ENCODE measurements at places on chromosomes 7 and 10.

GRCh38 chr10:22550732-22551131 lies 163.6 kb downstream of the PIP4K2A start:
- DNase-seq = peak; percentile 22

DNA sequence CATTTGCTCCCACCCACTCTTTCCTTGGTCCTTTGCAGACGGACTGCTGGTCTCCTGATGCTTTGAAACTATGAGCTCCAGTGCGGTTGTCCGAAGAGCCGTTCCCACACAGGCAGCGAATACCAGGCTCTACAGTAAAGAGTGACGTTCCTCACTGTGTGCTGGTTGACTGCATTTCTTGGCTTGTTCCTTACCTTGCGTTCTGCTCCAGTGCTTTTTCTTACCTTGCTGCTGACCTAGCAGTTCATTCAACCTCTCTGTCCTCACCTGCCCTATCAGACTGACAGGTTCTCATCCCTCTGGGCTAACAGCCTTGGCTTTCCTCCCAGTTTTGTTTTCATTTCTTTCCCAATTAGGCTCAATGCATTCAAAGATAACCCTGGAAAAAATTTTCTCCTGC lies 214.8 kb downstream of the TMEM178B start:
- DNase-seq = no peak

GRCh38 chr7:45881759-45882464 lies 6.4 kb upstream of the IGFBP1 start:
- DNase-seq = peak; percentile 38

GRCh38 chr10:13247246-13247645 lies 13.1 kb upstream of the UCMA start:
- DNase-seq = no peak

DNA sequence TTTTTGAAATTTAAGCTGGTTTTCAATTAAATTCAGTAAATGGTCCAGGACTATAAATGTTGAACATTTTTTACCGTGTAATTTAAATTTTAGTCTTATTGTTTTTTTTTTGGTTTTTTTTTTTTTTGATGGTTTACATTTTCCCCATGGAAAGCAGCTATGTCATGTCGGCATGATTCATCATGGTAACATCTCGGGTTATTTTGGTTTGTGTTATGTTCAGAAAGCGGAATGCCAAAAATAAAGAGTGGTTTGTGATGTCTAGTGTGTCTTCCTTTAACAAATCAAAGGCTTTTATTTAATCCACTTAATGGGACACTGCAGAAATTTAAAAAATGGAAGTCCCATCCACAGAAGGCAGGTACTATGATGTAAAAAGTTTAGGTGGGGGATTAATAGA lies 58.5 kb downstream of the TRUB1 start:
- peak; percentile 57 for DNase-seq

- no peak for DNase-seq
Observed at GRCh38 chr10:35781643-35782035, 139.5 kb upstream of the FZD8 start.

GRCh38 chr7:569071-569855 lies 49.6 kb upstream of the PDGFA start:
- no peak for DNase-seq

- no peak for DNase-seq
Observed at GRCh38 chr7:44853391-44853790, 5.5 kb upstream of the H2AZ2 start.

DNA sequence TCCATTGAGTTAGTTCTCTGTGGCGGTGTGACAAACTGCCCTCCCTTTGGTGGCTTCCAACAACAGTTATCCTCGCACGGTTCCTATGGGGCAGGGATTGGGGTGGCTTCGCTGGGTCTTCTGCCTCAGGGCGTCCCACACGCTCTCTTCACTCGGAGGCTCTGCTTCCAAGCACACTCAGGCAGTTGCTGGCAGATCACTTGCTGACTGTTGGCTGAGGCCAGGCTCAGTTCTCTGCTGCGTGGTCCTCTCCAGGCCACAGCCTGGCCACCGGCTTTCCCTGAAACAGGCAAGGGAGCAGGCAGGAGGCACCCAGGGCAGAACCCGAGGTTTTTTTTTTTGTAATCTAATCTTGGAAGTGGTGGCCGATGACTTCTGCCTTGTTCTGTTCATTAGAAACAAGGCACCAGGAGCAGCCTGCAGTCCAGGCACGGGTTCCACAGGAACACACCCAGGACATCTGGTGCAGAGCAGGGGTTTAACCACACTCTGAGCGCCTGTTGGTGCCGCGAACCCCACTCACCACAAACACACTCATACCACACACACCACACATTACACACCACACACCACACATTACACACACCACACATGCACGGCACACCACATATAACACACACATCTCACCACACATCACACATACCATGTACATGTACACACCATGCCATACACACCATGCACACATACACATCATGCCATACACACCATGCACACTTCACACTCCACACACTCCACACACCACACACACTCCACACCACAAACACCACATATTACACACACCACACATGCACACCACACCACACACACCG lies 112.2 kb downstream of the PTPN20 start:
- no peak for DNase-seq

- DNase-seq = no peak
Observed at GRCh38 chr7:104010052-104010909, 20.8 kb upstream of the RELN start.

DNA sequence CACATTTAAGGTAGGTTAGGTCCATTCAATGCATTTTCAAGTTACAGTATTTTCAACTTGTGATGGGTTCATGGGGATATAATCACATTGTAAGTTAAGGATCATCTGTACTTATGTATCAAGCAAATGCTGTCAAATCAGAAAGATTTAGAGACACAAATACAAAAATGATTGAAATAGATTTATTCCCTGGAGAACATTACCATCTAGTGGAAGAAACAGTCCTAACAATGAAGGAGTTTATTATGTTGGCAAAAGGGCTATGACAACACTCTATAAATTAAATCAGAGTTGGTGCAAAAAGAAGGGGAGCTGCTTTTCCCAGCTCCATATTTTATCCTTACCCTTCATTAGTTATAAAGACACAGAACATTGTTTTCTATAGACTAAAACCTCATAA lies 69.0 kb downstream of the PRSS58 start:
- no peak for DNase-seq

DNA sequence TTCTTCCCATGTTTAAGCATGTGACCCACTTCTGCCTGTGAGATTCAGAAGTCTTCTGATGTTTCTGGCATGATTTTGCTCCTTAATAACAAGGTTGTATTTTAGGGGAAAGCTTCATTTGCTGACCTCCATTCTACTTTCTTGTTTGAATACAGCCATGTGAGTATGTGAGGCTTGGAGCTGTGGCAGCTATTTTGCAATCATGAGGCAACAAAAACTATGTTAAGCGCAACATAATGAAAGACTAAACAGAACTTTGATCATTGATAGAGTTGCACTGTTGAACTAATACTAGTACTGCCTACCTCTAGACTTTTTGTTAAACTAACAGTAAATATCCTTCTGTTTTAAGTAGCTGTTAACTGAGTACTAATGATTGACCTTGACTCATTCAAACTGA lies 203.8 kb upstream of the FAM3C start:
- no peak for DNase-seq

DNA sequence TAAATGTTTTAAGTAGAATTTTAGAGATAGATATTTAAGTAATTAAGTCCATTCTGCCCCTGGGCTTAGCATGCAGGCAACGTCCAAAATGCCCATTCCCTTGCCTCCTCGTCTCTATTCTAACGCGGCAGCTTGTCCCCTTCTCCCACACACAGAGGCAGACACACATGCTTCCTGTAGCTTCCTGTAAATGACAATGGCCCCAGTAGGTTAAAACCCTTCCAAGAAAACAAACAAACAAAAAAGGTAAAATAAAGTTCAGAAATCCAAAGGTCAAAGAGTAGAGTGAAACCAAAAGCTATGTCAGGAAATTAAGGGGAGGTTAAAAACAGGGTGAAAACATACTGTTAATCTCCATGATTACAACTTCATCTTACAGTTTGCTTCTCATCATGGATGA lies 857.6 kb downstream of the GATA3 start:
- DNase-seq = no peak

DNA sequence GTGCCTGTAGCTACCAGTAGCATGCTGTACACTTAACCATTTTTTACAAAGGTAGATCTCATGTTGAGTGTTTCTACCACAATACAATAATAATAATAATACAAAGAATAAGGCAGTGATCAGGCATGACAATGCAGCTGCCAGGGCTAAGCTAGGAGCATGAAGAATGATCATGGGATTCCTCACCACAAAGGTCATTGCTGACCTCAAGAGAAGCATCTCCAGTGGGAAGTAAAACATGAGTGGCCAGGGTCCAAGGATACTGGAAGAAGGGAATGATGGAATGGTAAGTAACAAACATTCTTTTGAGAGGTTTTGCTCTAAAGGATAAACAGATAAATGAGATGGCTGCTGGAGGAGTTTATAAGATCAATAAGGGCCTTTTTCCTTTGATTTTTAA lies 591.1 kb downstream of the TNS3 start:
- DNase-seq = peak; percentile 42

GRCh38 chr10:23432639-23433038 lies 6.2 kb upstream of the OTUD1 start:
- DNase-seq = peak; percentile 21

GRCh38 chr7:150444674-150445365 lies 5.6 kb upstream of the GIMAP8 start:
- no peak for DNase-seq

DNA sequence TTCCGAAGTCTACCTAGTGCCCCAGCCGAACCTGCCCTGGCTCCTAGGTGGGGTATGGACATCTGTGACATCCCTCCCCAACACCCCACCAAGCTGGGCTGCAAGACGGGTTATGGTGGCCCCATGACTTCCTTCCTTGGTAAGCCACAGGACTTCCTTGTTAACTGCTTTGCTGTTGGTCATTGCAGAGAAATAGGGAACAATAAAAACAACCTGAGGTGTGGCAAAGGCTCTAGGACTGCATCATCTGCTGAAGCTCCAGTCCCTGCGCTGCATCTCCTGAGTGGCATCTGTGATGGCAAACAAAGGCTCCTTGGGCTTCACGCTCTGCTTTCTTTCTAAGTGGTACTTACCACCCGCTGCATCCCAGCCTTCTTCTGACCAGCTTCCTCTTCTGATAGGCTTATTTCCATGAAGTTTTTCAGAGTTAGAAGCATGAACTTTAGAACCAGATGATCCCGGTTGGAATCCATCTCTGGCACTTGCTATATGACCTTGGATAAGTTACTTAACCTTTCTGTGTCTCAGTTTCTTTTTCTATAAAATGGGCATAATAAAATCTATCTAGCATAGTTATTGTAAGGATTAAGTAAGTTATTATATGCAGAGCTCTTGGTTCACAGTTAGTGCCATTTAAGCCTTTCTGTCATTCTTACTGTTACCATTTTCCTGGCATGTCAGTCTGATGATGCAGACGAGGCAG lies 216.8 kb downstream of the RPS24 start:
- DNase-seq = no peak

- DNase-seq = no peak
Observed at GRCh38 chr7:108293149-108293612, 163.0 kb upstream of the LAMB4 start.

- DNase-seq = no peak
Observed at GRCh38 chr7:36096460-36097095, 56.5 kb upstream of the EEPD1 start.

DNA sequence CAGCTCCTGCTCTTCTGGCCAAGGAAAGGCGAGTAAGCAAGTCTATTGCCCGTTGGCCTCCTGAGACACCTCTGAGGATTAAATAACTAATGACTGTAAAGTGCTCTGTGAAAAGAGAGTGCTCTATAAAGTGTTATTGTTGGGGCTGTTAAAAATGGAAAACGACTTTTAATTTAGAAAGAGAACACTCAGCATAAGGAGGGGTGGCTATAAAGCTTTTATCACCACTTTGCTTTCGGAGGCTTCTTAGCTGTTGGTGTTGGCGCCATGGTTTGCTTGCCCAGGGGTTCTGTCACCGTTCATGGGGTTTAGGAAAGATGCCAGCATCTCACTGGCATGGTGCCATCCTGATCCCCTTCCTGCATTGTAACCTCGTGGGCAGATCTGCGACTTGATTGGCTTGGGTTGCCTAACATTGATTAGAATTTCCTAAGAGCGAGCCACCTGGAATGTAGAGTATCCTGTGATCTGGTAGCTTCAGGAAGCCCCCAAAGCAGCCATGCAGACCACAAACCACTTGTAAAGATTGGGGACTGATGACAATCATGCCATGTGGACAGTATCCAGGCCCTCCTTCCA lies 509.9 kb downstream of the LRMDA start:
- DNase-seq = no peak
